Endothelial cell of umbilical vein (primary cell): ENCODE measurements at places on chromosomes 2 and 18.
A peak's percentile ranks its signal among the peaks of the same experiment; 100 is the strongest.

- DNase-seq: no peak
Measured at GRCh38 chr2:240514631-240515030, 43.2 kb downstream of the ANKMY1 start.

DNA sequence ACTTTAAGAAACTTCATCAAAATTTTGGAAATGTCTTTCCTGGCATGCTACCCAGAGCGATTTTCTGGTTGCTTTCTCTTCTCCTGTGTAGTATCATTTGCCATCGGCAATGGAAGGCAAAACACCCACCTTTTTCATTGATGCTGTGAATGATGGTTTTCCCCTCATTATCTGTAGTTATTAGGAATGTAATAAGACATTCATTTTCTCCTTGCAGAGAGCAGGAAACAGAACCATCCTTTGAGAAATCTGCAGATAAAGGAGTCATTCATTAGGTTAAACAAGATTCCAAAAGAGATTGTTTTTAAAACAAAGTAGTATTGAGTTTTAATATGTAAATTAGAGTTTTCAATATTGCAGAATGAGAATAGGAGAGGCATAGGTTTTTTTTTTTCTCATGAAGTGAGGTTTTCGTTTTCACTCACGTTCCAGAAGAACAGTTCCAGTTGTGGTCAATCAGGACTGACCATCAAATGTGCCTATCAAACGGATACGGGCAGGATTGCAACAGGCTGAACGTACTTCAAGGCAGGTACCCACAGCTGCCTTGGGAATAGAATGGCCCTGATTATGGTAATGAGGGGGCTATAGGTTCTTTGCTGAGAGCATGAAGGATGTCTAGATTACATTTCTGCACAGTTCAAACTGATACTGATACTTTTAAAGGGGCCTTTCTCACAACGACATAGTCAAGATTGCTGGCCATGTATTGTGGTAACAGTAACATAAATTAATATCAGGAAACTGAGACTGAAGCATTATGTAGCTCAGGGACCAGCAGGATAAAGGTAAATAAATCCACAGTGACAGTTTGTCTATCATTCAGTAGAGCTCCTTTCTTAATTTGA, 49.8 kb upstream of the PLA2R1 start:
- no peak for DNase-seq

DNA sequence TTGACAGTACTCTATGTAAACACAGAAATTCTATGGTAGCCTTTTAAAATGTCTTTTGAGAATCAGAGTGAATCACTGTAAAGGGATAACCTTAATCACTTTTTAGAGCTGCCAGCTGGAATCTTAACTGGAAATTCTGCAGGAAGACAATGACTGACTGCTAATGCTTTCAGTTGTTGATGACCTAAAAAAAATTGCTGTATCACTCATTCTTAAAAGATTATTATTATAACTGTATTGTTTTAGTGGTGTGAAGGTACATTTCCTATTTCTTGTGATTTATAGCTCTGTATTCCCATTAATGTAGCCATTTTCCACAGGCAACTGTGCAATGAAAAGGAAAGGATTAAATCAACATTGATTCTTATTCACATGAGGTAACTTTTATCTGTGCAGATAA, 260.5 kb downstream of the CALCRL start:
- peak; percentile 89 for DNase-seq

- DNase-seq: no peak
Measured at GRCh38 chr18:7604361-7604760, 37.2 kb downstream of the PTPRM start.

GRCh38 chr2:178317811-178318210, 123.5 kb downstream of the OSBPL6 start:
- no peak for DNase-seq

DNA sequence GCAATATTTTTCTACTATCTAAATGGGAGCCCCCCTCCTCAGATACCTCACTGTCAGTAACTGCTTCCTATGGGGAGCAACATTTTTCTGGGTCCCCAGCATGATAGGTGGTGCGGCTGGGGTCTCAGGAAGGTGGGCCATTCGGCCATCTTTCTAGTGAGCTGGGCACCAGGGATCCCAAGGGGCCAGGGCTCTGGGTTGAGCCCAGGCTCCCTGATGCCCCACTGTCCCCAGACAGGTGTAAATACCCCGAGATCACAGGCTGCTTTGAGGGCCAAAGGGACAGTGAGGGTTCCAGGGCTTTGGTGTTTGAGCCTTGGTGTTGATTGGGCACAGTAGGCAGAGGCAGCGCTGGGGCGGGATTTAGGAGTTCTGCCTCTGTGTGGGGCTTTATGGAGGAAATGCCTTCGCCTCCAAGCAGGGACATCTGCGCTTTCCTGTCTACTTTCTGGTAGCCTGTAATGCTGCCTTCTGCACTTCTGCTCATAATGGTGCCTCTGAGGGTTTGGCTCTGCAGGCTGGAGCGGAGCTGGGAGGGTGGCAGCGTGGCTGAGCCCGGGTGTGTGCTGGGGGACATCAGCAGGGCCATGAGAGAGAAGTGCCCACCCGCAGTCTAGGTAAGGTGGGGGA, 5.3 kb downstream of the ITM2C start:
- DNase-seq: no peak

GRCh38 chr2:136209561-136210454, 91.9 kb upstream of the CXCR4 start:
- DNase-seq: no peak

- DNase-seq: no peak
Measured at GRCh38 chr2:112980537-112980936, 2.7 kb downstream of the IL36G start.

- no peak for DNase-seq
Measured at GRCh38 chr2:58304843-58305242, 63.7 kb upstream of the FANCL start.

DNA sequence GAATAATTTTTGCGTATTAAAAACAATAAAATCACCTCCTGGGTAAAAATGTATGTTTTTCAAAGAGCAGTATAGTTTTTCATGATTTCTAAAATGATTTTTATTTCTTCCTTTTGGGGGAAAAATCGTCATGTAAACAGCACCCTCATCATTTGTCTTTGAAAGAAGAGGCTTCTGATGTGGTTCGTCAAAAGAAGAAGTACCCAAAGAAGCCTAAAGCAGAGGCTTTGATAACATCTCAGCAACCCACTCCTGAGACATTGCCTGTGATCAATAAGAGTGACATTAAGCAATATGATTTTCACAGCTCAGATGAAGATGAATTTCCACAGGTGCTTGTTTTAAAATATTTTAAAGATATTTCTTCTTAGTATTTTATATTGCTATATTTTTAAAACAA, 110.2 kb upstream of the KIF5C start:
- DNase-seq: no peak

GRCh38 chr18:76405681-76406356, 89.2 kb downstream of the ZNF516 start:
- peak; percentile 34 for DNase-seq
